Fibroblast of upper back skin (primary cell): ENCODE measurements at places on chromosomes 11 and 22.

DNA sequence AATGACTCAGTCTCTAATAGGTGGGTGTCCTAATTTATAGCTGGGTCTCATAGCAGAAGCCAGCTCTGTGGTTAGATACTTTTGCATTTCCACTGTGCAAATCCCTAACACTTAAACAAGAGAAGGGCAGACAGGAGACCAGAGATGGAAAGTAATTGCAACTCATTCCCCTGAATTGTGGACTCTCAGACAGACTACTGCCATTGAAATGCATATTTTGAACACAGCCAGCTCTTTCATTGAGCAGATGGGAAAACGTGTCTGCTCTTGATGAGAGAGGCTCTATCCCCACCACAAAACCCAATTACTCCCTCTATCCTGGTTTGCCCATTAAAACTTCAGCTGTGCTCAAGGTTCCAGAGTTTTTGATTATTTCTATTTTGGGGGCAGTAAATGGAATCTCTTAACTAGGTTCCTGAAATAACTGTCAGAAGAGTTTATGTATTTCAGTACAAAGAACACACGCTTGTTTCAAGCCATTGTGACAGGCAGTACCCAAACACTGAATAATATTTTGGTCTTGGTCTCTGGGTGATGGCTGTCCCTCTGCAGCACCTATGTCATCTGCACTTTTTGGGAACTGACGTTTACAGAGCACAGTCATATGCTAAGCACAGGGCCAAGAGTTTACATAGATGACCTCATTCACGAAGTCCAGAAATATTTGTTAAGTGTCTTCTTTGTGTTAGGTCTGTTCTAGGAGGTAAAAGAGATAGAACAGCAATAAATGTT, 41.7 kb downstream of the FAM227A start:
- DNase-seq = no peak

GRCh38 chr11:36411202-36411640, 98.9 kb downstream of the TRAF6 start:
- DNase-seq = no peak

DNA sequence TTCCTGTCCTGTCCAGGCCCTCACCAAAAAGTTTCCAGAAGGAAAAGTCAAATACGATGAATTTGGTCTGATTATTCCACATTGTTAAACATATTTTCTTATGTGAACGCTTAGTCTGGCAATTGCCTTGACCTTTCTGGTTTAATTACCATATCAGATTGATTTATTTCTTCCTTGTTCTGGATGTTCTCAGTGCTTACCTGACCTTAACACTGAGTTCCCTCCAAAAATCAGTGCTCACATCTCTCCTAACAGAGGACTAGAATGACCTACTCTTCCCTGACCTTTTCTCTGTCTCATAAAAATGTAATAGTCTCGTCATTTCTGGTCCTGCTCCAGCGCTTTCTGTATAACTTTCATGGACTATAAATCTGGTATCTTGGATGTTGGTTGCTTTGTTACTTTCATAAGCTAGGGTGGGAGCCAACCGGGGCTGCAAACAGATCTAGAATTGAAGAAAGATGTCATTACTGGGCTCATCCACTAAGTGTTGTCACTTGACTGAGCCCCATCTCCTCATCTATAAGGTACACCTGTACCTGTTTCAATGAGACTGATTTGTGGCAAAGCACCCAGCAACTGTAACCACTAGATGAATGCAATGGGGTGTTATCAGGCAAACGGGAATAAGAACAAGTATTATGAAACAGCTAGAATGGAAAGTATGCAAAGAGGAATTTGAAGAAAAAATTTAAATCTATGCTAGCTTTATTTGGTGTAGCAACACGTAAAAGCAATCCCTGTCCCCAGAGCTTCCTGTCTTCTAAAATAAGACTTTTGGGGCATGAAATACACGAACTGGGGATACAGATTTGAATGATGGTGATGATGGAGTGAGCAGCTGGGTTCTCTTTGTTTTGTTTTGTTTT, 2.4 kb downstream of the FADS2 start:
- DNase-seq = peak; percentile 38

DNA sequence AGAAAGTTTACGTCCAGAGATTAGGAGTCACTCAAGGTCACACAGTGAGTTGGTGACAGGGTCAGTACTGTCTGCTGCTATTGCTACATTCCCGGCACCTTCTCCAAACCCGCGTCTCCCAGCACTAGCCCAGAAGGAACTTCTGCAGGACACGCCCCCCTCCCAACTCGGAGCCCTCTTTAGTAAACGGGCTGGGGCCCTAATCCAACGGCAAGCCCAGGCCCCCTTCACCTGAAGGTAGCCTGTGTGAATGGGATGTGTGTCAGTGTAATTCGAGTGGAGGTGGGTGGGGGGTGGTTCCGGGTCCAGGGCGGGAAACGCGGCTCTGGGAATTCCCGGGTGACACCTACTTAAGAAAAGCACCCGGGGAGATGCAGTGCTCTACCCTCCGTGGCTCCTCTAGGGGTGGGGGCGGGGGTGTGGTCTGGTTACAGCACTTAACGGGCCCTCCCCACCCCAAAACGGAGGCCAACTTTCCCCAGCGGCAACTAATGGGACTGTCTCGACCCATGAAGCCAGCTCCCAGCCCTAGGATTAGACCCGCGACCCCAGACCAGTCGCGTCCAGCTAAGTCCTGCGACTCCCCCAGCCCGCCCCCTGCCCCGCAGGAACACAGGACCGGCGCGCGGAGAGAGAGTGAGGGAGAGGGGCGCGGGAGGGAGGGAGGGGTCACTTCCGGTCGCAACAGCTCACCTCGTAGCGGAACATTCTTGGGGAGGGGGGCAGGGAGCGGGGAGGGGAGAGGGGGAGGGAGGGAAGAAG, 468 bp downstream of the PATL1 start:
- peak; percentile 31 for DNase-seq

DNA sequence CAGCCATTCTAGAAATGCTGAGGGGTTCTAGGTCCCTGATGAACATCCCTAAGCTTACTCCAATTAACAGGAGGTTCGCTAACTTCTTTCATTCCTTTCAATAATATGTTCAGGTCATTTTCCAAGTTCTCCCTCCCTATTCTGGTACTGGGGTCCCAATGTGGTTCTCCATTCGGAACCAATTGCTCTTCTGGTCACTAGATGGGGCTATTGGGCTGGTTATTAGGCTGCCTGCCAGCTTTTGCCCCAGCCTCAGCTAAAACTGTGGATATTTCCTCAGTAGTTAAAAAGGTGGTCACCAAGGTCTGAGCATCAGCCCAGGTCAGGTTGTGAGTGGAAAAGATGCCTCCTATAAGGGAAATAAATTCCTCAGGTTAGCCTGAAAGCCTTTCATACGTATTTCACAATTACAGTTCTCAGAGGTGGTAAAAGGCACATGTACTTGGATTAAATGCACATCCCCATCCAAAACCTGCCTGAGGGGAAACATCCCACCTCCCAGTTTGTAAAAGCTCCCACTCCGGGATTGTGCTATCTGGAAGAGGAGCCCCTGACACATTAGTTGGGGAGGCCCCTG, 161.1 kb upstream of the CCDC179 start:
- peak; percentile 49 for DNase-seq

DNA sequence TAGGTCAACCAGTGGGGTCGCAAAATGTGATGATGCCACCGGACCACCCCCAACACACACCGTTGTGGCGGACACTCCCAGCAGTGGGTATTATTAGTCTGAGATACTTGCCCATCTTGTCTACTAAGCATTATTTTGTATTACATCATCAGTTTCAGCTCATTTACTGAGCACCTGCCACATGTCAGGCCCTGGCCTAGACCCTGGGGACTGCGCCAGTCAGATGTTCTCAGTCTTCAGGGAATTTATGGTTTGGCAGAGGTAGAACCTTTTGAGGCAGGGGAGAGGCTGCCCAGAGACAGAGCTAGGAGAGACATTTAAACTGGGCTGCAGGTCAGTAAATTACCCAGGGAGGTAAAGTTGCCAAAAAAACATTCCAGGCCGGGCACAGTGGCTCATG, 43.1 kb upstream of the GCAT start:
- DNase-seq = no peak

DNA sequence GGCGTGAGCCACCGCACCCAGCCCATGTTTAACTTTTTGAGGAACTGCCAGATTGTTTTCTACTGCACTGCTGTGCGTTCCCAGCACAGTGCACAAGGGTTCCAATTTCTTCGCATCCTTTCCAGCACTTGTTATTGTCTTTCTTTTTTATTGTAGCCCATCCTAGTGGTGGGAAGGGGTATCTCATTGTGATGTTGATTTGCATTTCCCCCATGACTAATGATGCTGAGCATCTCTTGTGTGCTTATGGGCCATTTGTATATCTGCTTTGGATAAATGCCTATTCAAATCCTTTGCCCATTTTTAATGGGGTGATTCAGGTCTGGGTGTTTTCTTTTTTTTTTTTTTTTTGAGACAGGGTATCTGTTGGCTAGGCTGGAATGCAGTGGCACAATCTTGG, 36.6 kb upstream of the SYT7 start:
- no peak for DNase-seq

DNA sequence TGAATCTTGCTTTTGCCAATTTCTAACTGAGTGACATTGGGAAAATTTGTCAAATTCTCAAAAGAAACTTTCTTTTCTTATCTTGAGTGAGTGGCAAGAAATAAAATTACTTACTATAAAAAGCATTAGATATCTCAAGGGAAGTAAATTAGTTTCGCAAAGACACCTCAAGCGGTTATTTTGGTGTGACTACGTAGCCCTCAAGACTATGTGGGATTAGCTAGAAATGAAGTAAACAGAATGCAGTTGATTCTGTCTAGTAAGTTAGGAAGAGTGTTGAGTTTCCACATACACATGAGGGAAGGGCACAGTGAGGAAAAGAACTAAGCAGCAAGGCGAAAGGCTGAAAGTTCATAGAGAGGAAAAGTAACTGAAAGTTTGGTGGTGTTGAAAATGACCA, 28.3 kb upstream of the MS4A6A start:
- DNase-seq = no peak

DNA sequence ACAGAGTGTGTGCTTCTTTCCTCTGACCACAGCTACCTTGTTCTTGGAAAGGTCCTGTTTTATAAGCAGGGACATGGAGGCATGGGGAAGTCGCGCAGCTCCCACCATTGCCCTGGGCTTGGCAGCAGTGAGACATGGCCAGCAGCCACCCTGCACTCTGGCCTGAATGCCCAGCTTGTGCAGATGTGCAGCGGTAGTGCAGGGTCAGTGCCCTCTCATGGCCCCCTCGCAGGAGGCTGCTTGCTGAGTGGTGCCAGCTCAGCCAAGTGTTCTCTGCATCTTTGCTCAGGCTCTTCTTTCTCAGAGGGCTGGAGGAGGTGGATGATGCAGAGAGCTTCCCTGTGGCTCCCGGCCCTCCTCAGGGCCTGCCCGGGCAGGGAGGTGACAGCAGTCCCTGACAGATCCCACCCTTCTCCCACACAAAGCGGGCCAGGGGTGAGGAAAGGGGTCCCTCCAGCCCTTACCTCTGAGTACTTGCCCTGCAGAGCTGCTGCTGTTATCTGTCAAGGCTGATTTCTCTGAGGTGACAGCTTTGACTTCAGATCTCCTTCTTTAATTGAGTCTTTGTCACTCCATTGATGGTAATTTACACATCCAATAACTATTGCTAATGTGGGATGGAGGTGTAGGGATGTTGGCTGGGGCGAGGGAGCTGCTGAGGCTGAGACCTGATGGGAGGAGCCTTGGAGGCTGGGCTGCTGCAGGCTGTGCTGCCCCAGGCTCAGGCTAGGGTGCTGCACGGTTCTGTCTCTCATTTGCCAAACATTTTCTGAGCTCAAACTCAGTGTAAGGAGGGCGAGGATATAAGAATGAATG, 47.4 kb upstream of the B3GAT1 start:
- DNase-seq = no peak

DNA sequence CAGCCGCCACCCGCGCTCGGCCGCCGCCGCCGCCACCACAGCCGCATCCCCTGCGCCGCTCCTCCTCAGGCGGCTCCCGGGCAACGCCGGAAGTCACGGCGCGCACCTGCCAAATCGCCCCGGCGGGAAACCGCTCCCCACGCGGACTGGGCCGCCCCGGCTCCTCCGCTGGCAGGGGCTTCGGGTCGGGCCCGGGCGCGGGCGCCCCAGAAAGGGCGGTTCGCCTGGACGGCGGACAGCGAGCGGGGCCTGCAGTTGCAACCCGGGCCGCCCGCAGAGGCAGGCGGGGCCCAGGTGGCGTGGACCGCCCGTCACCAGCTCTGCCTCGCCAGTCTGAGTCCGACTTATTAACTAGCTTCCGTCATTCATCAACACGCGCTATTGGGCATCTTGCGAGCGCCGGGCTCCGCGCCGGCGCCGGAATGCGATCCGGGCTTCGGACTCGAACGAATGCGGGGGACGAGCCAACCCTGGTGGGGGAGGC, at the start of gene HIRA:
Gene HIRA (minus strand): TSS at position 85 of the 484 bp plus-strand sequence. CDS start 257 bp downstream, outside the sequence.
- DNase-seq = peak; percentile 68

GRCh38 chr11:65851811-65852507, 6.0 kb downstream of the CFL1 start:
- DNase-seq = no peak

- DNase-seq = no peak
Observed at GRCh38 chr22:28348613-28349609, 330.7 kb downstream of the TTC28 start.

DNA sequence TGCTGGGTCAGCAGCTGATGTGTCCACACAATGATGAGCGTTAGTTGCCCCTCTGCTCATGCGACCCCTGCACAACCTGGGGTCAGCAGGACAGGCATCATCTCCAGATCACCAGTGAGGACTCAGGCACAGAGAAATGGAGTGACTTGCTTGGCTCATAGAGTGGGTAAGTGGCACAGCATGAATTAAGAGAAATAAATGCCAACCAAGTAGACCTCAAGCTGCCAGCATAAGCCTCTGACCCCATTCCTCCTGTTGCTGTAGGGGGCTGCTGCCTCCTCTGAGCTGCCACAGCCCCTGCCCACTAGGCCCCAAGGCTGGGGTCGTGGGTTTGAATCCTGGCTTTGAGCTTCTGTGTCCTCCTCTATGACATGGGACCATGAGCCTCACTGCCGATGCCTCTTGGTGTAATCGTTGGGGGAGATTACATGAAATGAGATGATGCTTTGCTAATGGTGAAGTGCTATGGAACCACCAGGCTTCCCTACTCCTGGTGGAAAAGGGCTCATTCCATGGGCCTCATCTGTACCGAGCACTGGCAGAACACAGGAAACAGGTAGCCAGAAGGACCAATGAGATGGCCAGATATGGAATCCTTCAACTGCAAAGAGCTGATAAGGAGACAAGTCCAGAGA, 33.6 kb downstream of the LRRC32 start:
- no peak for DNase-seq

- DNase-seq = no peak
Observed at GRCh38 chr11:94673951-94674491, 94.1 kb upstream of the AMOTL1 start.

- no peak for DNase-seq
Observed at GRCh38 chr11:134657631-134658030, 245.6 kb upstream of the B3GAT1 start.

DNA sequence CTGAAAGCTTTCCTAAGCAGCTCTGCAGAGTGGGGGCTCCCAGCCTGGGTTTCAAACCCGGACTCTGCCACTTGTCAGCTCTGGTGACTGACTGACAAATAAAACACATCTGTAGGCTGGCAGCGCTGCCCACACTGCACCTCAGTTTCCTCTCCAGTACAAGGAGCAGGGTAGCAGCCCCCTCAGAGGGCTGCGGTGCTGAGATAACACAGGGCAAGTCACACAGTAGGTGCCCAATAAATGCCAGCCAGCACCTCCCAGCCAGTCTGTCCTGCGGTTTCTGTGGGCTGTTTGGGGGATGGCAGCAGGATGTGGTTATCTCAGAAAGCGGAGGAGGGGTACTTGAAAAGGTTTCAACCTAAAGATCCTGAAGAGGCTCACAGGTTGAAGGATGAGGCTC, 1.5 kb downstream of the SYT12 start:
- DNase-seq = peak; percentile 23

GRCh38 chr22:49116486-49117120, 711.1 kb downstream of the BRD1 start:
- DNase-seq = no peak

- no peak for DNase-seq
Observed at GRCh38 chr22:37808294-37808657, 542 bp downstream of the GCAT start.
